ENCODE measurements at places on chromosomes 6 and 20. TPM values are rescaled to one million over a fixed set of nuclear protein-coding genes. Genes with fewer than 3 reads are reported as not detected.

DNA sequence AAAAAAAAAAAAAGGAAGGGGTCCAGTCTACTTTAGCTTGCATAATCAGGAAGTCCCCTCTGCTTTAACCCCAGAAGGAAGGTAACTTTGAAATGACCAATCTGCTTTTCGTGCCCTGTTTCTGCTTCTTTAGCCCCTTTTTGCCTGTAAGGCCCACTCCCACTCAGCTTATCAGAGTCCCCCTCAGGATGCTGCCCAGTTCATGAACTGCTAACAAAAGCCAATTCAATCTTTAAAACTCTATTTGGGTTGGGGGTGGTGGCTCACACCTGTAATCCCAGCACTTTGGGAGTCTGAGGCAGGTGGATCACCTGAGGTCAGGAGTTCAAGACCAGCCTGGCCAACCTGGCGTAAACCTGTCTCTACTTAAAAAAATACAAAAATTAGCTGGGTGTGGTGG is 12.3 kb downstream of the GHRH start:
- DNase-seq, result no peak

DNA sequence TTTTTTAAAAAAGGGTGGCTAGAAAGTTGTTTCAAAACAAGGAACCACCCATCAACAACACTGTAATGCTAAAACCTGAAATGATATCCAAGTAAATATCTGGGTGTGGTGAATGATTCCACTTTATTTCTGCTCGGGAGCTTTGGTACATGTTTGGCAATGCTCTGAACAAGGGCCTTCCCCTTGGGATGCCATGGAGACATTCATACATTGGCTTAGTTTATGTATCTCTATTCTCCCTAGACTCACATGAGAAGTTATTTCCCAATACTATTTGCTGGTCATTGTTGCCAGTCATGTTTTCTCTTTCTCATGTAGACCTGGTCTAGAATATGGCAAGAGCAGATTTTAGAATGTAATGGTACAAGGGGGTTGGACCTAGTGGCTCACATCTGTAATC is 22.9 kb downstream of the ADTRP start:
- no peak for DNase-seq

MRPS18A gene
- total RNA-seq, result 41.8 TPM

DNA sequence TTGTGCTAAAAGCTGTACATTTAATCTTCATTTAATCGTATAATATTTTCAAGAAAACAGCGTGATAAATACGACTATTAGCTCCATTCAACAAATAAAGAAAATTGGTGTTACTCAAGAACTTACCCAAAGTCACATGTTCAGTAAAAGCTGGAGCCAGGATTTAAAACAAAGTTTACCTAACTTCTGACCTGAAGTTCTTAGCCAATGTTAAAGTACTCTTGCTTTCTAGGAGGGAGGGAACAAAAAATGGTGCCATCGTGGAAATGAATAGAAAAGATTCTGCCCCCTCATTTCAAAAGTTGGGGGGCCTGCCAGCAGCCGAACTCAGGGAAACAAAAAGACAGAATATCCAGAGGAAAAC is 395.8 kb downstream of the CD109 start:
- DNase-seq, result no peak

GRCh38 chr6:113412589-113413357 is 444.4 kb upstream of the MARCKS start:
- no peak for DNase-seq

DNA sequence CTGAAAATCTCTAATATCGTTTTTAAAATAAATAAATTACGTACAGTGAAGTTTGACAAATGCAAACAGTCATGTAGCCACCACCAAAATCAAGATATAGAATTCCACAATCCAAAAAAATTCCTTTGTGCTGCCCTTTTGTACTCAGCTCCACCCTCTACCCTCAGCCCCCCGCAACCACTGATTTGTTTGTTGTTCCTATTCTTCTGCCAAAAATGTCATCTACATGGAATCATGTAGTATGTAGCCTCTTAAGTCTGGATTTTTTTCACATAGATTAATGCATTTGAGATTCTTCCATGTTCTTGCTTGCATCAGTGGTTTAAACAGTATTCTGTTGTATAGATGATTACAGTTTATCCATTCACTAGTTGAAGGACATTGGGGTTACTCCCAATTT is 8.5 kb upstream of the REPS1 start:
- no peak for DNase-seq

PIM1 gene
- total RNA-seq, result 35.0 TPM

DNA sequence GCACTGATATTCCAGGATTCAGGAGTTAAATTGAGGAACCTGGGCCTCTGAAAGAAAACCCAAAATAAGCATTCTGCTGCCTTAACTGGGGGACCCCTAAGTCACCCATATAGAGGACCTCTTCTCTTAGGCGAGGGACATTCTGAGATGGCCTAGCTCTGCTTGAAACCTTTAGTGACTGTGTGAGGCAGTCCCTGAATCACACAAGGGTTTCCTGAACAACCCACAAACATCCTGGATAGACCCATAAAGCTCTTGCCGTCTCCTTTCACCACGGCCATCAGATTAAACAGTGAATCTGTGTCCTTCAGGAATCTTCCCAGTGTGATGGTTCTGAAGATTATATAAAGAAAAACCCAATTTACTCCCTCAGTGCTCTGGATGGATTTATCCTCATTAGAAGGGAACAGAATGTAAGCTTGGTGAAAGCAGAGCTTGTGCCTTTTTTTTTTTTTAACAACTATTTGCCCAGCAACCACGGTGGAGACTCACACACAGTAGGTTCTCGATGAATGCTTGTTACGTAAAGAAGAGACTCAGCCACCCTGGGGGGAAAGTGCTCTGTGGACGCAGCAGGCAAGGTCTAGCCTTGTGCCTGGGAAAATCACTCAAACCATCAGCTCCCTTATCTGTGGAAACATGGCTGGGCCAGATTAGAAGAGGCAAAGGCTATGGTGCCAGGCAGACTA is 39.1 kb upstream of the SIRPG start:
- DNase-seq, result no peak

Data from ureter (tissue), 1 donor.